ENCODE measurements at places on chromosomes 7 and 10.

DNA sequence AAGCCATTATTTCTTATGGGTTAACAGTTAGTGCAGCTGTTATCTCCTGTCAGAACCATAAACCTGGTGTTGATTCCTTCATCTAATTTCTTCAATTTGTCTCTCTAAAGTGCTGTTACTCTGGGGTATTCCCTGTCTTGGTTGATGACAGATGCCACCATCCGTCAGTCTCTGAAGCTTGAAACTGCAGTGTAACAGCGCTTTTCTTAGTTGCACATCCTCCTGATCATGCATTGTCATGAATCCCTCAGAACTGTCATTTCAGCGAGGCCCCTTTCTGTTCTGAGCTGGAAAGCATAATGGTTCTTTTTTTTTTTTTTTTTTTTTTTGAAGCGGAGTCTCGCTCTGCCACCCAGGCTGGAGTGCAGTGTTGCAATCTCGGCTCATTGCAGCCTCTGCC is 193.9 kb downstream of the SDK1 start:
- no peak for DNase-seq

- DNase-seq = no peak
Observed at GRCh38 chr10:17330501-17330900, 102.5 kb downstream of the VIM start.

DNA sequence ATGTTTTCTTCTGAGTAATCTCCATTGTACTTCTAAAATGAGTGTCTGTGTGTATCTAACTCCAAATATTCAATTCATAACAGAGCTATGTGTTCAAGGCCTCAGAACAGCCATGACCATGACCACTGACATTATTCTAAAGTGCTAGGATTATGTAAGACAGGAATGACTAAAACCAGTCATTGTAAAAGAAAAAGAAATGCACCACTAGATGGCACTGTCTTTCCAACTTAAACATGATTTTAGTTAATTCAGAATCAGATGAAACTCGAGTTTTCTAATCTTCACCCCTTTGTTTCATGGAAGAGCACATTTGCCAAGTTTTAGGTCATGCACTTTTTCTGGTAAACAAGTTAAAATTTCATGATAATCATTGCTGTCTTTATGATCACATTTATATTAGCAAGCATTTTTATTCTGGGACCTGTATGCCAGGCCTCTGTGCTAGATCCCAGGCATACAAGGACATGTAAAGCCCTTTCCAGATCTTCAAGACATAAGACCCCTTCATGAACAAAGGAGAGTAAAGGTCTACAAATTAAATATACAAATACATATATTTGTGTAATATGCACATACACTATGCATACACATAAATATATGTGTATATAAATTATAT is 26.1 kb upstream of the RSU1 start:
- peak; percentile 87 for DNase-seq

GRCh38 chr7:30977896-30978564 is 14.3 kb downstream of the GHRHR start:
- peak; percentile 7 for DNase-seq

GRCh38 chr10:69826094-69826493 is 24.4 kb downstream of the COL13A1 start:
- no peak for DNase-seq

DNA sequence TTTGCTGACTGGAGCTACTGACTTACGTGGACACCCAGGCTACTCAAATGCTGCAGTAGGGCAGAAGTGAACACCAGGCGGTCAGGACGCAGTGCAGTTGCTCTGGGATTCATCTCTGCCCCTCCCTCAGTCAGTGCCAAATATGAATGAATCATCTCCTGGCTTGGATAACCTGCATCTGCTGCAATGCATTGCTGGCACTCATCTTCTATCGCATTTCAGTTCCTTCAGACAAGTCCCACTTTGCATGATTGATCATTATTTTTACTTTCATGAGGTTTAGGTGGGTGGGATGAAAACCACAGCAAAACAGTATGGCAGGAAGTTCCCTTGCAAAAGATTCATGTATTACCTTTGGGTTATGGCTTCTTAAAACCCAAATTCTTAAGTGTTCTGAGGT is 224.6 kb upstream of the NRP1 start:
- peak; percentile 81 for DNase-seq

GRCh38 chr7:144821067-144821466 is 14.8 kb downstream of the TPK1 start:
- no peak for DNase-seq

- no peak for DNase-seq
Observed at GRCh38 chr10:91569522-91569921, 63.3 kb downstream of the PPP1R3C start.

DNA sequence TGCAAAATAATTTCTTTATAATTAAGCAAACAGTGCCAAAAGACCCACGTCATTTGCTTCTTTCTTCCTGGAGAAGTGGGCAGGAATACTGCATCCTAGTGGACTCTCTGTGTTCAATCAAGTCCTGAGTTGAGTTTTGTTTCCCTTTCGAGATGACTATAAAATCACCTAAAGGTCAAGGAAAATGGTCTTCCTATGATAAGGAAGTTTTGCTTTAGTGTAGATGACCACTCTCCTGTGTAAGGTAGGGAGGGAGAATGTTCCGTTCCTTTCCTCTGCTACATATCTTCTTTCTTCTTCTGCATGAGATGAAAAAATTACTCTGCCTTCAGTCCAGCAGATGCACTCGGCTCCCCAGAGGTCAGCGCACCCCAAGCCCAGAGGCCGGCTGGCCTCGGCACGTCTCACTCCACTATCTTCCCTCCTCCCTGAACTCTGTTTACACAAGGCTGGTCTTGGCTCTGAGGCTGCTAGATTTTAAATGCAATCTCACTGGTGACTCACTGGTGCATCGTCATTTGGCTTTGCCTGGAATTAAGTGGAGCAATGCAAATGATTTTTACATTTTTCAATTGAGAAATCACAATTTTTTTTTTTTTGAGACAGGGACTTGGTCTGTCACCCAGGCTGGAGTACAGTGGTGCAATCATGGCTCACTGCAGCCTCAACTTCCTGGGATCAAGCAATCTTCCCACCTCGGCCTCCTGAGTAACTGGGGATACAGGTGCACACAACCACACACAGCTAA is 18.6 kb upstream of the VDAC2 start:
- peak; percentile 97 for DNase-seq

GRCh38 chr7:142581341-142581740 is 167.9 kb upstream of the PRSS1 start:
- no peak for DNase-seq

GRCh38 chr7:36190447-36191291 is 37.6 kb downstream of the EEPD1 start:
- DNase-seq = no peak

DNA sequence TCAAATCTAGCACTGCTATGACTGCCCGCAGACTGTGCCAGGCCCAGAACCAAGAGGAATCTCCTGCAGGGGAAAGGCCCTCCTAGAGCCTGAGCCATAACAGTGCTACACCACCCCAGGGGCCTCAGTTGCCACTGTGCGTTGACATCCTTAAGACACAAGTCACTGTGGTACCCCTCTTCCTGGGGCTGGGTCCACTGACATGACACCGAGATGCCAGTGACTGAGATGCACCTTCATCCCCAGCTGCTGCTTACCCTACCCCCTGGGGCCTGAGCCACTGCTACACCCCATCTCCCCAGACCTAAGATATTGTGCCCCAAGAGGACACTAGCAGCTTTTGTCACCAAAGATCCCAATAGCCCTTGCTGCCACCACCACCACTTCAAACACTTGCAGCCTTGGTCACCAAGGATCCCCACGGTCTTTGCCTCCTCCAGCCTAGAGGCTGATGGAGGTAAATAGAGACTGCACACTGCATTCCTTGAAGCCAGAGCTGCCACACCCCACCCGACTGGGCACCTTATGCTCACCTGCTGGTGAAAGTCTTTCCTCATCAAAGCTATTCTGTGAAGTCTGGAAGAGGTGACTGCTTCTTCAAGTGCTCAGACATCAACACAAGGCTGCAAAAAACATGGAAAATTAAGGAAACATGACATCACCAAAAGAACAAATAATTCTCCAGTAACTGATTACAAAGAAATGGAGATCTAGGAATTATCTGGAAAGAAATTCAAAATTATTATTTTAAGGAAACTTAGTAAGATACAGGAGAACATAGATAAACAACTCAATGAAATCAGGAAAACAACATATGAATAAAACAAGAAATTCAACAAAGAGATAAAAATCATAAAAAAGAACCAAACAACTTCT is 40.4 kb upstream of the SHH start:
- DNase-seq = no peak

- peak; percentile 44 for DNase-seq
Observed at GRCh38 chr10:44706745-44707144, 204.4 kb upstream of the TMEM72 start.

DNA sequence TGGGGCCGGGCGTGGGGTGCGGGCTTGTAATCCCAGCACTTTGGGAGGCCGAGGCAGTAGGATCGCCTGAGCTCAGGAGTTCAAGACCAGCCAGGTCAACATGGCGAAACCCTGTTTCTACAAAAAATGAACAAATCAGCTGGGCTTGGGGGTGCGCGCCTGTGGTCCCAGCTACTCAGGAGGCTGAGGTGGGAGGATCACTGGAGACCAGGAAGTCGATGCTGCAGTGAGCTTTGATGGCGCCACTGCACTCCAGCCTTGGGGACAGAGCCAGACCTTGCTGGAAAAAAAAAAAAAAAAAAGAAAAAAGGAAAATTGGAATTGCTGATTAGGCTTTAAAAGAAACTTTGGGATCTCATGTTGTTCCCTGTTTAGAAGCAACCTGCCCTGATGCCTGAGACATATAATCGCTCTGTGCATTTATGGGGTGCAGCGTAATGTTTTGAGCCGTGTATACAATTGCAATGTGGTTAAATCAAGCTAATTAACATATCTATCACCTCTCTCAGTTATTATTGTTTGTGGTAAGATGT is 851 bp downstream of the AKR1E2 start:
- DNase-seq = no peak

GRCh38 chr7:79608005-79608404 is 154.5 kb upstream of the MAGI2 start:
- DNase-seq = no peak

DNA sequence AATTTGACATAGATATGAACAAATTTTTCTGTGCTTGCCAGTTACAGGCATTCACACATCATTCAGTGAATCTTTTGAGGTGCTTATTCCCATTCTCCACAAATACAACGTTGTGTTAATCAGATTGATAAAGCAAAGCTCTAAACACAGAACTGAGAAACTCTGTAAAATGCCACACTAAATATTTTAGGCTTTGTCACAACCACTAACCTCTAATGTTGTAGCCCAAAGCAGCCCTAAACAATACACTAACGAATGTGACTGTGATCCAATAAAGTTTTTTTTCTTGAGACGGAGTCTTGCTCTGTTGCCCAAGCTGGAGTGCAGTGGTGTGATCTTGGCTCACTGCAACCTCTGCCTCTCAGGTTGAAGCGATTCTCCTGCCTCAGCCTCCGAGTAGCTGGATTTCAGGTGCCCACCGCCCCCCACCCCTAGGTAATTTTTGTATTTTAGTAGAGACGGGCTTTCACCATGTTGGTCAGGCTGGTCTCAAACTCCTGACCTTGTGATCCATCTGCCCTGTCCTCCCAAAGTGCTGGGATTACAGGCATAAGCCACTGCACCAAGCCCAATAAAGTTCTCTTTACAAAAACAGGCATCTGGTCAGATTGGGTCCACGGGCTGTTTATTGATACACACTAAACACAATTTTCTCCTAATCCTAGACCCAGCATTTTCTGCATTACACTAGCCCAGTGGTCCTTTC is 6.9 kb downstream of the CYCS start:
- no peak for DNase-seq

GRCh38 chr7:75758491-75758890 is 13.5 kb downstream of the CCL26 start:
- DNase-seq = peak; percentile 64

DNA sequence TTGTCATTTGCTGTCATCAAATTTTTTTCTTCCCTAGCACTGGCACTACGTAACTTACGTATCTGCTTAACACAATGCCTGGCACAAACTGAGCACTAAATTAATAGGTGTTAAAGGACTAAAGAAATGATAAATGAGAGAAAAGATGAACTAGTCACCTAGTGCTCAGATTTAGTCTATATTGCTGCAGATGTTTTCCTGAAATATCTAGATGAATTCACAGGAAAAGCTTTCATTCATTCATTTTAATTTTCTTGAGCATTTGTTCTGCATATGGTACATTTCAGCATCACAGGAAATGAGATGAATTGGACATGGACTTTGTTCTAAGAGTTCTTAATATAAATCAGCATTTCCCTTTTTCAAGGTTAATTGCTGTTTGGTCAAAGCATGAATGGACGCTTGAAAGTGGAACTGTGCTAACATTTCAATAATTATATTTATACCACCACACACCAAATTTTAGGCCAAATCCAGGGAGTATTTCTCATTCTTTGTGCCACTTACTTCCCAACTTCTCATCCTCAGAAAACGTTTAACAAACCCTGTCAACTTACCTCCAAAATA is 163.2 kb upstream of the MDFIC start:
- no peak for DNase-seq

DNA sequence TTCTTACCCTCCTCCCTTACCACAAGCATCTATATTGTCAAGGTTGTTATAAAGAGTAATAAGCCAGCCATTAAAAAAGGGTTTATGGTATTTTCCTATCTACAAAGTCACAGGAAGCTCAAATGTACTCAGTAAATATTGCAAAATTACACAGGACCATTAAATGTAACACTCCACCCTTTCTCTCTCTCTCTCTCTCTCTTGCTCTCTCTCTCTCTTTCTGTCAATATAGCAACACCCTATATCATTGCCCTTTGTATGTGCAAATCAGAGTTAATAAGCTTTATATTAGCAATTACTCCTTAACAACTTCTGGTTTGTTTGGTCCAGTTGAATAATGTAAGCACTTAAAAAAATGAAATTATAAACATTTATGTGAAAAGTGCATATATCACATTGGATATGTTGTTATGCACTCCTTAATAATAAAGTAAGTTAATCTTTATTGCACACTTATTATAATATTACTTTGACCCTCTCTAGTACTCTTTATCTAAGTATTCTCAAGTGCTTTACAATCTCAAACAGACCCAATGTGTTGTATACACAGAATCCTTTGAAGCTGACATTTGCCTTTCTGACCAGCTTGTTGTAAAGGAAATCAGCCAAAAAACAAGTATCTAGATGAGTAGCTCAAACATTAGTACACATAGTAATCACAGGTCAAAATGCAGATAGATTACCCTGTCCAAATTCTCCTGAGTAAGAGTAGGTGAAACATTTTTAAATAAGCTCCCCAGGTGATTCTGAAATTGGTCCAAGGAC is 93.2 kb downstream of the CFTR start:
- no peak for DNase-seq

GRCh38 chr10:23157691-23158369 is 34.3 kb upstream of the PTF1A start:
- peak; percentile 59 for DNase-seq

- DNase-seq = no peak
Observed at GRCh38 chr7:2658941-2659340, 27.2 kb downstream of the TTYH3 start.

DNA sequence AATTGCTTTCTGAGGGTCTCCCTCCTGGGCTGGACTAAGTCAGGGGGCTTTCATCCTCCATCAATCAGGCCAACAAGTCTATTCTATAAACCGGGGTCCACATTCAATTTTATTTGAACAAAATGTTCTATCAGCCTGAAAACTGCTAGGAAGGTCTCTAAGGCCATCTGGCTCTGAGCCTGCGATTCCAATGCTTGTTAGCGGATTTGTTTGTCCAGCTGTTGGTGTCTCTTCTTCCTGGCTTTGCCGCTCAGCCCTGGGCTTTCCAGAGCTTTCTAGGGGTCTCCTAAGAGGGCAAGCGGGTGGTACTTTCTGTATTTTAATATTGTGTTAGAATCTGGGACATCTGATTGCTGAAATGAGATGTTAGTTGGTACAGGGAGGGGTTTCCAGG is 136.7 kb downstream of the VIPR2 start:
- DNase-seq = no peak

- no peak for DNase-seq
Observed at GRCh38 chr10:29248158-29248557, 40.7 kb upstream of the LYZL1 start.
